ENCODE measurements at places on chromosomes 1 and 21. TPM values are rescaled to one million over a fixed set of nuclear protein-coding genes. Genes with fewer than 3 reads are reported as not detected.

The BMP8B gene
- total RNA-seq: 4.3 TPM

The TMEM35B gene
- total RNA-seq: 13.9 TPM

The FOXO6 gene
- 0.91 TPM for total RNA-seq

The GBP2 gene
- 1.1 TPM for total RNA-seq

Measured in A549 treated with RU486 at 1 μM for 4 hours (cell line).